Pancreas (tissue), 10 donors: ENCODE measurements at places on chromosomes 3 and 15. TPM values are rescaled to one million over a fixed set of nuclear protein-coding genes. Genes with fewer than 3 reads are reported as not detected.

CHST13 gene
- total RNA-seq, result not detected

DNA sequence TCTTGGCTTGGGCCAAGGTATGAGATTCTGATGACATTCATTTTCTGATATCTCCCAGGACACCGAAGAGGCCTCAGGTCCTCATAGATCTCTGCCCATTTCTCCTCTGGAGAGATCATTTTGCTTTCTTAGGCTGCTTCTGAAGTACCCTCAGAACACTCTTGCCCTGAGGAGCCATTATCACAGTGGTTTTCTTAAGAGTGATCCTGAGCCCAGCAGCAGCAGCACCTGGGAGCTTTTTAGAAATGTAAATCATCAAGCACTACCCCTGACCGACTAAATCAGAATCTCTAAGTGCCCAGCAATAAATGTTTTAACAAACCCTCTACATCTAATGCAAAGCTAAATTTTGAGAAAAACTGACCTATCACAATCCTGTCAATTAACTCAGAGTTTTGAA, 40.6 kb upstream of the SLC9A9 start:
- DNase-seq, result no peak

DNA sequence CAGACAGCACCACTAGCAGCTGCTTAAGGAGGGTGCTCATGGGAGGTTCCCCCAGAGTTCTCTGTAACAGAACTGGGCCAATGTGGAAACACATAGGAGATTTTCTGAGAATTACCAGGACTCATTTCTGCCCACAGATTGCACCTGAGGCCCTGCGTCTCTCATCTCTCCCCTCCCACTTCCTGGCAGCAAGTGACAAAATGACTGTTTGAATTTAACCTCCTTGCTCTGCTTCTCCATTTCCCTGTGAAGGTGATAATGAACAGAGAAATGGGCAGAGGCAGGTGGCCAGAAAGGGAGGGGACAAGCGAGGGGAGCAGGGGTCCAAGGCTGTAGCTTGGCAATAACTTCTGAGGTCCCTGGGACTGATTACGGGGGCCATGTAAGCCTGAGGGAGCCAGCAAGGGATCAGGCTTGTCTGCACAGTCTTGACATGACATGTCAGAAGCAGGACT, 8.0 kb downstream of the EPHB1 start:
- DNase-seq, result no peak

GRCh38 chr15:31344823-31345605, 18.4 kb downstream of the KLF13 start:
- DNase-seq, result no peak
